ENCODE measurements at places on chromosomes 2 and 18.

DNA sequence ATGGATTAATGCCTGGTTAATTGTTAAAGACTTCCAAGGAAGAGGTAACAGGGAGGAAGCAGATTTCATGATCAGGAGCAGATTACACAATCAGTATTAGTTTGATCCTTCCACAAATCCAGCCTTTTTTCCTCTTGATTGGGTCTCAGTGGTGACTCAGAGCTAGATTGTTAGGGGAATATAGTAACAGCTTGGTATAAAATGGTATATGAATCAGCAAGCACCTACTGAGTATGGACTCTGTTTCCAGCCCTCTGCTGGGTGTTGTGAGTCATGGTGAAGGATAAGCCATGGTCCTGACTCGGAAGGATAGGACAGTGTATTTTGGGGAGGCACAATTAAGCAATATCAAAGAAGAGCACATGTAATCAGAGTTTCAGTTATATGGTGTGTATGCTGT, 272.4 kb upstream of the DPP10 start:
- no peak for DNase-seq

GRCh38 chr2:44369392-44369791, 7.6 kb downstream of the CAMKMT start:
- no peak for DNase-seq

DNA sequence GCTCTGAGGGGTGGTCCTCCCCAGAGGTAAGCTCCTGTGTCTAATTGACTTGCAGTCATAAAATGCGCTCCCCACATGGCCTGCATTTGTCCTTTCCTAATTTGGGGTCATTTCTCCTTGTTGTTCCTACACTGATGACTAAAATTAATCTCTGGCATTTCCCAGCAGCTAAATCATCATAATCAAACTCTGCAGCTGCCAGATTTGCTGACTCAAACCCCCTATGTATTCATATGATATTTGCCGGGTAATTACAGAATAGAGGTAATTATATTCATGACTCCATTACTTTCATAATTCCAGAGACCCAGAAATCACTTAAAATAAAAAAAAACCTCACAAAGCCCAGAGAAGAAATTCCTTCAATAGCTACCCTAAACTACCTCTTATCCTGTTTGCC, 331.4 kb upstream of the KLHL29 start:
- no peak for DNase-seq

GRCh38 chr18:32469190-32469651, 1.5 kb downstream of the GAREM1 start:
- no peak for DNase-seq

GRCh38 chr2:195318440-195319111, 338.4 kb upstream of the SLC39A10 start:
- DNase-seq = peak; percentile 7

Measured in retinal pigment epithelial cell (primary cell).